AG09309 (cell line): ENCODE measurements at places on chromosomes 4 and X.

DNA sequence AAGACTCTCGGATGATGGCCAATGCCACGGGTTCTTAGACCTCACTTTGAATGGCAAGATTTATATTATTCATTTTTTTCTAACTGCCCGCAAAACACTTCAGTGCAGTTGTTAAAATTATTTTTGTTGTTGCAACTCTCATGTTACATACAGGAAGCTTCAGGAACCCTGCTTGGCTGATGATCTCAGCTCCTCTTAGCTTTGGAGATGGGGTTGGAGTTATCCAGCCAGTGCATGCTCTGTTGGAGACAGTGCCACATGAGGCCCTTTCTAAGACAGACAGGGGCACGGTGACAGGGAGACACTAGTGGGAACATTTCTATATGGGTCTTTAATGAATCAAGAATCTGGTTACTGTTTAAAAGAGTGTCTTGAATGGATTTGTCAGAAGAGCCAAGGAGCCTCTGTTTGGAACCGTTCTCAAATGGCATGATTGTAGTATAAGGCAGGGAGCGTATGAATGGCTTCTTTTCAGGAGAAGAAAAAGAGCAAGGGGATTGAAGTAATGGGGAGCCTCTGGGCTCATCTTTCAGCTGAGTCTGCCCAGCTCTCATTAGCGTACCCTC is 61.9 kb upstream of the ENPP6 start:
- DNase-seq = no peak

DNA sequence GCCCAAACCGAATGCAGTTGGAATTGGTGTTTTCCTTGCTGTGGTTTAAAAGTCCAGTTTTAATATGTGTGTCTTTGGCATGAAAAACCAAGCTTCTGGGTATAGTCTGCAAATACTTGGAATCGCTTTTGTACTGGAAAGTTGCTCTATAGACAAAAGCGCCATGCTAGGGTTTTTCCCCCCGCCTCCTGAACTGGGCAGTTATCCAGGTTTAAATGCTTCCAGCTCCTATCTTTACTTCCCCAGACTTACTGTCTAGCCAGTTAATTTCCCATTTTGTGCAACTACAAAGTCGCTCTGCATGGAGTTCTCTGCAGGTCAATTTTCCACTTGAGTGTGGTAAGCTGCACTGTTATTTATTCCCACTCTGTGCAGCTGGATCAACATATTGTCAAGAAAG is 2.7 kb downstream of the RASL11B start:
- peak; percentile 20 for DNase-seq

DNA sequence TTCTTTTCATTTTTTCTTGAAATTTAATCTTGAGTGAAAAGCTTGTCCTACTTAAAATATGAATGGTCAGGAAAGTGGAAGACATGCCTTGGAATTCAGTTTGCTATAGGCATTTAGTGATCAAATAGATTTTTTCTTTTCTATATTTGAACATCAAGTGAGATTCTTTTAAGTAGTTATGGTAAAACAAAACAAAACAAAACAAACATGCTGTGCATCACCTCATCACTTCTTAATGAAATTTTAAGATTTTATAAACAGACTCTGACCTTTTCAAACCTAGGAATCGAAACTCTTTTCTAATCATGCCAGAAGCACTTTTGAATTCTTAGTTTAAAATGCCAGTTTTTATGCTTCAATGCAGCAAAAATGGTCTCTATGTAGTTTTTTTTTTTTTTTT is 62.8 kb downstream of the CNKSR2 start:
- DNase-seq = no peak

DNA sequence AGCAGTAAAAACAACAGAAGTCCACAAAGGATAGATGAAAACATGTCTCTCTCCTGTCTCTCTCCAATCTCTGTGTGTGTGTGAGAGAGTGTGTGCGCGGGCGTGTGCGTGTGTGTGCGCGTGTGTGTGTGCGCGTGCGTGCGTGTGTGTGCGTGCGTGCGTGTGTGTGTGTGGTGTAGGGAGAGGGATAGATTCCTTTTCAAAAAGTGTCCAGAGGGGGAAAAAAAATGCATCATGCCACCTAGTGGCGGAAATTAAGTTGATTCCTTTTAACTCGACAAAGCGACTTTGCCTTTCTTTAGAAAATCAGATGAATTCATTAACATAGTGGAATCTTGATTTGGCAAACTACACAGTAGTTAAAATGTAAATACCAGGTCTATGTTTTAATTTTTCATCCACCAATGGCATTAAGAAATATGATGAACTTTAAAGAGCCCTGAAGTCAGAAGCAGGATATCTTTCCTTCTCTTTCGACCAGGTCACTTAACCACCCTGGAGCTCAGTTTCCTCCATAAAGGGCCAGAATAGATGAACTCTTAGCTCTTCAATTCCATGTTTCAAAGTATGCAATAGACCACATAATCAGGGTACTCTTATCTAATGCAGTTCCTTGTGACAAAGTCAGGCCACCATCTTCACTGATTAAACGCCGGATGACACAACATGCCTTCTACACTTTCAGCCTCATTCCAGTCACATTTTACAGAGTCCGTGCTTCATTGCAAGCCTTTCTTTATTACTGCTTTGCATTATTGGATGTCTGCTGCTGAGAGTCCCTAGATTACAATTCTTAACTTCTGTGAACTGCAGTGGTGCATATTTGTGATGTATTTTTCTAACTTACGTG is 162.8 kb downstream of the FBXO8 start:
- peak; percentile 31 for DNase-seq

DNA sequence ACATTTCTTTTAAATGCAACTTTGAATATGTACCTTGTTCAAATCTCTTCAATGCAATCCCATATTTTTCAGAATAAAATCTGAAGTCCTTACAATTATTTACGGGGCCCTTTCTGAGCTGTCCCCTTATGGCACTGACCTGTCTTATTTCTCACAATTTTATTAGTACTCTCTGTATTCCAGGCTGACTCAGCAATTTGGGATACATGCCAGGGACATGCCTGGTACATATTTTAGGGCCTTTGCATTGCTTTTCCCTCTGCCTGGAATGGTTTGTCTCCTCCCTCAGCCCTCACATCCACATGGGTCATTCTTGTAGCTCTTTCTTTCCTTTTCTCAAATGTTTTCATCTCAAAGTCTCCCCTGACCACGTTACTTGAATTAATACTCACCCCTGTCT is 172.2 kb upstream of the TECRL start:
- no peak for DNase-seq

DNA sequence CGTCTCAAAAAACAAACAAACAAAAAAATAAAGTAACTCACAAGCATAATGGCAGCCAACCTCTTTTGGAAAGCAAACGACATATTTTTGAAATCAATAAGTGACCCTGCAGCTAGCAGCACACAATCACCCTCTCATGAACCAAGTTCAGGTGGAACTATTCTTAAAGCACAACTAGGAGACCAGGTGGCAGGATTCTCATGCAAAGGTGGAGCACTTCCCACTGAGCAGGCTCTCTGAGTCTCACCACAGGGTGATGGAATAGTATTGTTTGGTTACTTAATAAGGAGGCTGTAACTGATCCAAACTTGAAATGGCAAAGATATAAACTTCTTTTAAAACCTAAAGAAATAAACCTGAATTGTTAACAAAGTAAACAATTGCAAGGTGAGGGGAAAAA is 1293.1 kb downstream of the PCDH19 start:
- no peak for DNase-seq

DNA sequence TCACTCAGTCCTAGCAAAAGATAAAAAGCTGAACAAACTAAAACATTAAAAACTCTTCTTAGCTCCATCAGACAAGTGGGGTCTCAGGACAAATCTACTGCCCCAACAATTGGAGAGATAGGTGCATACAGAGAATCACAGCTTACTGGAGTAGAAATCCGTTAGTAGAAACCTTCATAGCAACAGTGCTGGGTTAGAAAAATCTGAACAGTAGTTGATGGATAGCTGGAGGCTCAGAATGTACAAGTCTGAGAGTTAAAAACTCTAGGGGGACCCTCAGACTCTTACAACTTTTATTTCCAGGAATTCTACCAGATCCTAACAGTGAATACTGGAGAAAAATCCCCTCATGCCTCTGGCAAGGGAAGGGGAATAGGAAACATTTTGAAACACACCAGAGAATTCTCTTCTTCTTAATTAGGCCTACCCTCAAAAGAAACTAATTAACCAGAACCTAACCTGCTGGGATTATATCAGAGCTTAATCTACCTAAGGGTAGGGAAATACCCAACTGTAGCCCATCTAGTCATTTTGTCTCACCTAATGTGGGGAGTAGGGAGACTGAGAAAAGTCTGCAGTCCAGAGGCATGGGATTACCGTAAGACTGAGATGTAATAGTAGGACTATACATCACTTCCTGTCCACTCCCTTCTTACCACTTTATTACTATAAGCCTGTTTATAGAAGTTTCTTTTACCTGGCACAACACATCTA is 165.0 kb upstream of the CTSO start:
- no peak for DNase-seq

DNA sequence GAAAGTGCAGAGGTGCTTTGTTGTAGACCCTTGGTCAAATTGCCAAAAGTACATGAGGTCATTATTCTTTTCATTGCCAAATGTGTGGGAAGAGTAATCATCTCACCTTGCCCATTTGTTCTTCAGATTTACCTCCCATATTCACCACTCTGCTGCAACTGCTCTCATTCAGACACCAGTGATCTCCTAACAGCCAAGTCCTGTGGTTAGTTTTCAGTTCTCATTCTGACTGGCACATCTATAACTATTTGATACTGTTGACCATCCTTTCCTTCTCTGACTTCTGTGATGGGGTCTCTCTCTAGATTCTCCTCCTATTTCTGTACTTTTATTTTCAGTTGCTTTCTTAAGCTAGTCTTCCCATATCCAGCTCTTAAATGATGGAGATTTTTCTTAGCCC is 39.8 kb downstream of the GRIA3 start:
- DNase-seq = no peak

- DNase-seq = no peak
Observed at GRCh38 chrX:9196961-9197640, 163.2 kb upstream of the FAM9B start.

DNA sequence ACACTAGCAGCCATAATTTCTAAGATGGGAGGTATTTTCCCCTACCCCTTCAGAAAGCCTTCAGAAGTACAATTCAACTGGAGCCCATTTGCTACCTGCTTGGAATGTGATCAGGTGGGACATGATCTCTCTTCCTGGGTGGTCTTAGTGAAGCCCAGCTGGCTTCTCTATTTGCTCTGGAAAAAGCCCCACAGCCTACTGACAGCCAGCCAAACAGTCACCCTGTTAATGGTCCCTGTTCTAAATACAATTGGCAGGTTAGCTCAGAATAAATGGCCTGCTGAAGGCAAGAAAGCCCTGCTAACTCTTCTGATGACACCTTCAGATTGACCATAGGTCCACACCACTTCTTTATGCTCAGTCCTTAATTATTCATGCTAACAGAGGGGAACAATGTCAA is 39.9 kb downstream of the HS6ST2 start:
- DNase-seq = no peak

DNA sequence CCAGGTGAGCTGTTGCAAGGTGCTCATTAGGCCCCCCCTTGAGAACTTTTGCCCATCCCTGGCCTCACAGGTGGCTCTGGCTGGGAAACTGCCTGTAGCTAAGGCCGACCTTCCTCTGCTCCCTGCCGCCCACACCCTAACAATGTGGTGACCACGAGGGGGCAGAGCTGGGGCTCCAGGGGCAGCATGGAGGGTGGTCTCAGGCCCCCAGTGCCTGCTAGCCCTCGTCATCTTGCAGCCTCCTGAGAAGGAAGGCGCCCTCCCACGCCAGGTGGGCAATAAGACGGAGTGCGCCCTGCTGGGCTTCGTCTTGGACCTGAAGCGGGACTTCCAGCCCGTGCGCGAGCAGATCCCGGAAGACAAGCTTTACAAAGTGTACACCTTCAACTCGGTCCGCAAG is 32.4 kb downstream of the ATP2B3 start:
- no peak for DNase-seq

DNA sequence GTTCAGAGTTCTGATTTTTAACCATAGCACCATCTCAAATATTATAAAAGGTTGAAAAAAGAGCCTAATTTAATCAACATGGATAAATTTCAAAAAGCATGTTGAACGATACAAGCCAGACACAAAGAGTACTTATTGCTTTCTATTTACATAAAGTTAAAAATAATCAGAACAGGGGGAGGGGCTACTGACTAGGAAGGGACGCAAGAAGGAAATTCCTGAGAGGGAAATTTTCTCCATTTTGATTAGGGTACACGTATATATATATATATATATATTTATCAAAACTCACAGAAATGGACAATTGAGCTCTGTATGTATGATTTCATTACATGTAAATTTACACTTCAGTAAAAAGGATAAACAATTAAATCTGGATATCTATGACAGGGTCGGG is 482 bp upstream of the MBTPS2 start:
- no peak for DNase-seq

- DNase-seq = no peak
Observed at GRCh38 chr4:47222276-47222675, 190.9 kb downstream of the GABRB1 start.

DNA sequence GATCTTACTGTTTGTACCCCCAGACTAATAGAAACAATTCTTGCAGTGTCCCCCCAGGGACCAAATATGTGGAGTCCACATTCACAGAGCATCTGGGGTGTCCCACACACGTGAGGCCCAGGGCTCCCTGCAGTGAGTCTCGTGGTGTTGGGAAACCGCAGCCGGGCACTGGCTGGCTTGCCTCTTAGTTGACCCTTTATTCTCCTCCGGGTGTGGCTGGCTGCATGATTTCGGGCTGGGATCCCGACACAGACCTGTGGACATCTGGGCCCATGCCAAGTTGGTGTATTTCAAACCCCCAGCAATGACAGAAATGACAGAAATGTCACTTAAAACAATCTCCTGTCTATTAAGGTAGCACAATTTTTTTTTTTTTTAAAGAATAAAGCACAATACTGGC is 15.6 kb upstream of the CLDN24 start:
- DNase-seq = no peak

DNA sequence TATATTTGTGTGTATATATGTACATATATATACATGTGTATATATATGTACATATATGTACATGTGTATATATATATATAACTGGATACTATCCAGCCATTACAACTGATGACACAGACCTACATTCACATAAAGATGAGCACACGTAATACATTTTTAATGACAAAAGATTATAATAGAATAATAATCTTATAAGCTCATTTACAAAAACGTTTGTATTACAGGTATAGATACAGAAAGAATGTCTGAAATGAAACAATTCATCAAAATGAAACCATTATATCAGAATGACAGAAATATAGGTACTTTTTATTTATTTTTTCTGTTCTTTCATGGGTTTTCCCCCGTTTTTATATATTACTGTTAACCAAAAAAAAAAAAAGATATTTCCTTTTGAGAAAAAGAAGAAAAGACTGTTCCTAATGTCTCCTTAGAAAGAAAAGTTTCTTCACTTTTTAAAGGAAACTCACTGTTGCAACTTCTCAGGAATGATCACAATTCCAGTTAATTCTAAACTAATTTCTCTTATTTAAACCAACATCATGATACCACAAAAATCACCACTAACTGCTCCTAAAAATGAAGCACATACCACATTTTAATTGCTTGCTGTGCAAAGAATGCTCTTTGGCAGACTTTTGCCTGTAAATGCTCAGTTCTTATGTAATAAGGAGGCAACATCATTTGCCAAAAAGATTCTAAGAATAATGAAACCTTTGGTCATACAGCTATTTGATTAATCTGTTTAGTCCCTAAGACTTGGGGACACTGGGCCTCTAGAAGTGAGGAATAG is 18.9 kb downstream of the LEF1 start:
- DNase-seq = peak; percentile 72
